ENCODE measurements at places on chromosomes 6 and 20.

- no peak for DNase-seq
Observed at GRCh38 chr6:11288065-11288464, 55.6 kb upstream of the NEDD9 start.

DNA sequence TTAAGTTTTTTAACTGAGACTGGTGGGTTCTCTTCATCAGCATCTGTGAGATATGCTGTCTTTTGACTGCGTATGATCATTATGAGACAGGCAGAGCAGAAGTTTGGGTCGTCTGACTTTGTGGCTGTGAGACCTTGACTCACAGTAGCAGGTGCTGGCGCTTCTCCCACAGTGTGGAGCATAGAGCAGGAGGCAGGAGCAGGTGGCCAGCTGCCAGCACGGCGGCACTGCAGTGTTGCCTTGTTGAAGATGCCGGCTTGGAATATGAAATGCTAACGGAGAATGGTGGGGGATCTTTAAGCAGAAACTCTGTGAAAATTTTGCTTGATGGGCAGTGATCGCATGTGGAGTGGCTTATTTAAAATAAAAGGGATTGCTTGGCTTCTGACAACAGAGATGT, 105.0 kb downstream of the TIAM2 start:
- no peak for DNase-seq

GRCh38 chr20:7974785-7975435, 34.7 kb upstream of the HAO1 start:
- no peak for DNase-seq

DNA sequence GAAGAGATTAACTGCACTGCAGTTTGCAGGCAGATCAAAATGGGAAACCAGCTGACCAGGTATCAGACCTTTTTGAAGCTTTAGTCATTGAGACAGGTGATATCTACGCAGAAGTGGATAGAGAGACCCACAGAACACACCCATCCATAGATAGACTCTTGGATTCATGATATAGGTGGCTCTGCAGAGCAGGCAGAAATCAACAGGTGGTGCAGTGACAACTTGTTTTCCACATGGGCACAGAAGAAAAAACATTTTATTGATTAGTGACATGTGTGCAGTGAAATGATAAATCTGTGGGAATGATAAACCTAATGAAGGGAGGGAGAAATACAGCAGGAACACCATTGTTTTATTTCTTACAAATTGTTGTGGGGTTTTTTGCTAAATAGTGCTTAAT, 45.2 kb downstream of the NUDT3 start:
- no peak for DNase-seq

DNA sequence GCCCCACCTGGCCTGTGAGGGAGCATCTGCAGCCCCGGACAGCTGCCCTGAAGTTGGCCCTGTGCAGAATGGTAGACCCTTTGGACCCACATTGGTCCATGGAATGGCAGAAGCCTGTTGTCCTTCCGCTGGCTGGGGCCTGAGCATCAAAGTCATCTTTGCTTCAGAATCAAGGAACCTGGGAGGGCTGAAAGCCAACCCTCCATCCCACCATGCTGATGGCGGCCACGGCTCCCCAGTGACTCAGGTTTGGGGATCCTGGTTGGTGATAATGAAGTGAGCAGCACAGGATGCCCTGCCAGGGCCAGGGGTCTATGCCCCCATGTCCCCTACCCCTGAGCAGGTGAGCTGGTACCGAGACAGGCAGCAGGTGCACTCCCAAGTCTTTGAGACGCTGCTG, 52.8 kb downstream of the YTHDF1 start:
- DNase-seq: no peak

Measured in stimulated activated CD8-positive, alpha-beta memory T cell treated with anti-CD3 and anti-CD28 coated beads, Interleukin-7, amount 100 ng/mL, for 48 hours (primary cell).